ENCODE measurements at places on chromosomes 1 and 21.

DNA sequence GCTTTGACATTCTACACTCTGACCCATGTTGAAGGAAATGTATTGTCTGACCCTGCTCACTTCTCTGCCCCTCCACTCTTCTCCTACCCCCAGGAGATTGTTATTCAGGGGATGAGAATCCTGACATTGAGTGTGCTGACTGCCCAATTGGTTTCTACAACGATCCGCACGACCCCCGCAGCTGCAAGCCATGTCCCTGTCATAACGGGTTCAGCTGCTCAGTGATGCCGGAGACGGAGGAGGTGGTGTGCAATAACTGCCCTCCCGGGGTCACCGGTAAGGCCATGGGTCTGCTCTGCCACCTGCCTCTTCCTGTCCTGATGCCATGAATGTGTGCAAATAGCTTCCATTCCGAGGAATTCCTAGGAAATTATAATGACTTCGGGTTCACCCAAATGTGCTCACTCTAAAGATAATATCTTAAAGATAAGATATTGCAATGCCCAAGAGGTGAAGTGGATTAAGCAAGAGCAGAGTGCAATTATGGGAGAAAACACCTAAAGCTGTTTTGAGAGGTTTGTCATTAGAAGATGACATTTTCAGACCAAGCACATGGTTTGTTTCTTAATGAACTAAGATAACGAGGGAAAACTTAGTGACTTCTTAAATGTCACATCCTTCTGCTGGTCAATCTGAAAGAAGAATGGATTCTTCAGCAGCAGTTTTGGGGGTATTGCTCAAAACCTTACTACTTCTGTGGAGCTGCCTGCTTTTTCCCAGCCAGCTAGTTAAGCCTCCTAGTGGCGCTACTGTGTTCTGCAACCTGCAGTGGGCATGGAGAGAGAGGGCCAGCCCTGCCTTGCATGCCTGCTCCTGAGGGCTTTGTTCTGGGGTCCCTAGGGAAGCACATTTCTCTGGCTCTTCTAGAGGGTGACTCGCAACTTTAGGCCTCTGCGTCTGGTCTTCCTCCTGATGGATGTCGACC is 41.6 kb downstream of the LAMC2 start:
- DNase-seq, result peak; percentile 75

GRCh38 chr1:29240400-29240837 is 4.1 kb downstream of the PTPRU start:
- no peak for DNase-seq

DNA sequence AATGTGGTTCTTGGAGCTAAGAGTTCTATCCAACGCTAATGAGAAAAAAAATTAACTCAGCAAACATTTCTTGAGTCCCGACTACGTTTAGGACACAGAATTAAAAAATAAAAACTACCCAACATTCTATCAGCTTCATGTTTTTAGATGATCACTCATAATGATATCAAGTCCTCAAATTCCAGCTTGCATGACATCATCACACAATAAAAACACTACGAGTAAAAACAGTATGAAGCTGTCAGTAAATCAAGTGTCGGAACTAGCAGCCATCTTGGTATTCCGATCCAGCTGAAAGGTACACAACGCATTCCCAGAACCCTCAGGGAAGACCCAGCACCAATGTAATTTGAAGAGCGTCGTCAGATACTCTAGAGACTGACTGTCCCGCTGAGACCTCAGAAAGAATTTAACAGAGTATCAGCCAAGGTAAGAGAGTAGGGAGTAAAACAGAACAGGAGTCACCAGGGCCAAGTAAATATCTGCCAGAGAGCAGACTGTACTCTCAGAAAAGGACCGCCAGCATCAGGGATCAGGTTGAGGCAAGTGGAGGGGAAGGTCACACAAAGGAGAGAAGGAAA is 57.0 kb downstream of the NRIP1 start:
- no peak for DNase-seq

GRCh38 chr1:161740921-161741320 is 8.7 kb upstream of the DUSP12 start:
- no peak for DNase-seq

DNA sequence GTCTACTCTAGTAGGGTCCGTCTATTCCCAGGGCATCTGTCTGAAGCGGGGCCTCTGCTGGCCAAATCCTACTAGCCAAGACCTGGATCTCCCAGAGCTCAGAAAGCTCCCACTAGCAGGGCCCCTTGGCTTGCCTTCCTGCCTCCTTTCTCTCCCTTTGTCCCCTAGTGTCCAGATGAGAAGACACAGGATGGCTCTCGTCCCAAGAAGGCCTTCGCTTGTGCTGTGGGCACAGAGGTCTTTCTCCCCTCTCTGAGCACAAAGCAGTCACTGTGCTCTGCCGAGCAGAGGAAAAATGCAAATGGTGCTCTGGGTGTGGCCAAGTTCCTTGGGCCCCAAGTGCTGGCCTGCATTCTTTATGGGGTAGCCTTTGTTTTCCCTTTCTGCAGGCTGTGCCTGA is 13.0 kb upstream of the GPR137B start:
- DNase-seq, result no peak

GRCh38 chr1:190003376-190003775 is 474.3 kb downstream of the BRINP3 start:
- no peak for DNase-seq

GRCh38 chr1:234402939-234403338 is 29.7 kb downstream of the COA6 start:
- no peak for DNase-seq

DNA sequence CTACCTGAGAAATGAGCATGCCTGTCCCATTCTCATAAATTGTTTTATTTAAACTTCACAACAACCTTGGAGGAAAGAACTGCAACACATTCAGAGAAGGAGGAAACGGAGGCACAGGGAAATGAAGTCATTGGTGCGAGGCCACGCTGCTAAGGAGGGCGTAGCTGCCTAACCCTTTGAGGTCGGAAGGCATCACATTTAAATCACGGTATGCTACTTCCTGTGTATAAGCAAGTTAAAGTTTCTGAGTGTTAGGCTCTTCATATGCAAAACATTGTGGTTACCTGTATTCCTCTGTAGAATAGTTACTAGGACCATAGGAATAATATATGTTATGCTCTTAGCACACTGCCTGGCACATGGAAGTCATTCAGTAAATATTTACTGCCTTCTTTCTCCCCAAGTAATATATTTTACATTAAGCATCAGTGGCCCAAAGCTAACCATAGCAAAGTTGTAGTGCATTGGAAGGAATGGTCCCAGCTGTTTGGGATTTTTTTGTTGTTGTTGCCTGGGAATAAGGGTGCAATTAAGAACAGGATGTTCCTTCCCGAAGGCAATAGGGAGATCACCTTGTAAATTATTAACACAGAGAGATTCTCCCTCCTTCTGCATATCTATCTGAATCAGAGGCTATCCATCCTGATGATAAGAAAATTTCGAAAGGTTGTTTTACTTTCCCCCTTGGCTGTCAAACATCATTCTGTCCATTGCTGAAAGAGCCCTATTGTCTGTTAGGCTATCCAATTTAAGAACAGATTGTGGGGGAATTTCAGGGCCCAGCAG is 192.2 kb upstream of the C8B start:
- no peak for DNase-seq

GRCh38 chr1:241918879-241919278 is 38.7 kb upstream of the BECN2 start:
- peak; percentile 79 for DNase-seq

DNA sequence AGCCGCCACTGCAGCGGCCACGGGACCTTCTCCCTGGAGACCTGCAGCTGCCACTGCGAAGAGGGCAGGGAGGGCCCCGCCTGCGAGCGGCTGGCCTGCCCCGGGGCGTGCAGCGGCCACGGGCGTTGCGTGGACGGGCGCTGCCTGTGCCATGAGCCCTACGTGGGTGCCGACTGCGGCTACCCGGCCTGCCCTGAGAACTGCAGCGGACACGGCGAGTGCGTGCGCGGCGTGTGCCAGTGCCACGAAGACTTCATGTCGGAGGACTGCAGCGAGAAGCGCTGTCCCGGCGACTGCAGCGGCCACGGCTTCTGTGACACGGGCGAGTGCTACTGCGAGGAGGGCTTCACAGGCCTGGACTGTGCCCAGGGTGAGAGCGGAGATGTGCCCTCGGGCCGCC is 11.7 kb downstream of the TNN start:
- no peak for DNase-seq

DNA sequence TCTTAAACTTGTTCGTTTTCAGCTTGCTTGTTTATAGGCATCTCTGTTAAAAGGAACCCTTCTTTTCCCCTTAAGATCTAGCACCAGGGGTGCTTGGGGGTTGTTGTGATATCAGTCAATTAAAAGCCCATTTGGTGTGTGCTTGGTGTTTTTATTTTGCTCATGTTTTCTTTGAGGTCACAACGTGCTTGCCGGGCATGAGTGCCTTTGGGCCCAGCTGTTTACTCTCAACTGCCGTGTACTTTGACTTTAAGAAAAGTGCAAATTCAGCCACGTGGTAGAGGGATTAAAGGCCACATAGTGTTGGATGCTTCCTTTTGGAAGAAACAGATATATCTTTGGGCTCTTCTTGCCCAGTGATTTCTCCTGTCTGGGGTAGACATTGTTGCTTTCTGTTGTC is 10.5 kb downstream of the ARID1A start:
- no peak for DNase-seq

DNA sequence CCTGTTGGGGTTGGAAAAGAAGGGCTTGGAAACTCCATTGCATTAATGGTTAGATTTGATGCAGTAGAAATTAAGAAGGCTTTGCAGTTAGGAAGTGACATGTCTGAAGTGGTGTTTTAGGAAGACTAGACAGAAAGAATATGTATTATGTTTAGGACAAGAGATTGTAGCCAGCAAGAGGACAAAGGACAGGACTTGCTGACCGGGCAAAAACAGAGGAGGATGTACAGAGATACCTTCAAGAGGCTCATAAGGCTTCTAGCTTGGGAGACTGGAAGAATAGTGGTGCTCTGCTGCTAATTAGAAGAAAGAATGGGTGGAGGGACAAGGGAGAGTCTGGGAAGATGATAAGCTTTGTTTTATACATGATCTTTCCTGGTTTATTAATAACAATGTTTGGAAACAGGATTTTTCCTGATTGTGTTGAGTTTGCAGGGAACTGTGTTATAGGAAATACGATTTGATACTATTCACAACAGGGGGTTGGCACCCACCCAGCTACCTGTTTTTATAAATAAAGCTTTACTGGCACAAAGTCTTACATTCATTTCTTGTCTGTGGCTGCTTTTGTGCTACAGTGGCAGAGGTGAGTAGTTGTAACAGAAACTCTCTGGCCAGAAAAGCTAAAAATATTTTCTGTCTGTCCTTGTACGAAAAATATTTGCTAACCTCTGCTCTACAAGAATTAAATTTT is 37.1 kb upstream of the TMCO2 start:
- peak; percentile 13 for DNase-seq

DNA sequence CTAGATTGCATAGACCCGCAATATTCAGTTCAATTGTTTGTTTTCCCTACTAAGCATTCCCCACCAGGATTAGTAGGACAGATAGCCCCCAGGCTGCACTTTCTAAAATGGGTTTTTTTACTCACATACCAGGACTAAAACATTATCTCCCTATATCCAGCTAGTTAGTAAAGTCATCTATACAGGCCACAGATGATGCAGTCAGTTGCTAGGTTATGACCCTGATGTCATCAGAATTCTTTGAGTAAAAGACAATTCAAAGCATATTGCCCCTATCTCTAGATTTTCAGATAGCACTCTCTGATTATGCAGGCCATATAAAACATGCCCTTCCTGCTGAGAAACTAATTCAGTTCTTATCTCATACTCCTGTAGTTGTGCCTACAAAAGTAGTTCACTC is 203.6 kb downstream of the LBR start:
- no peak for DNase-seq

- peak; percentile 89 for DNase-seq
Measured at GRCh38 chr1:155208541-155209311, at the start of gene MTX1. Gene MTX1, plus strand, starts transcription at chr1:155208695. Its CDS starts 110 bp downstream, at chr1:155208805.

DNA sequence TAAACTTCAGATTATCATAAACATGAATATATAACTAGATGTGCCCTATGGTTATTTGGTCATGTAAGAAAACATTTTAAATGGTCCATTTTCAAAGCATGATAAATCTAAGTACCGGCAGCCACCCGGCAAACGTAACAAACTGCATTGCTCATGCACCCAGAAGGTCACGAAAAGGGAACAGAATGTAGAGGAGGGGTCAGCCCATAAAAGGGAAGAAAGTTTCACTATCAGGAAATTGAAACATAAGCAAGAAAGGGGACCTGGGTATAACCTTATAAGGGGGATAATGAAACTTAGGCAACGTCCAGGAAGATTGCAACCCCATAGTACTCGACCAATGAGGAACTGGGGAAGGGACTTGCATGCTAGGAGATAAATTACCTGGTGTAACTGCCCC is 421.2 kb upstream of the ZRANB2 start:
- DNase-seq, result no peak

DNA sequence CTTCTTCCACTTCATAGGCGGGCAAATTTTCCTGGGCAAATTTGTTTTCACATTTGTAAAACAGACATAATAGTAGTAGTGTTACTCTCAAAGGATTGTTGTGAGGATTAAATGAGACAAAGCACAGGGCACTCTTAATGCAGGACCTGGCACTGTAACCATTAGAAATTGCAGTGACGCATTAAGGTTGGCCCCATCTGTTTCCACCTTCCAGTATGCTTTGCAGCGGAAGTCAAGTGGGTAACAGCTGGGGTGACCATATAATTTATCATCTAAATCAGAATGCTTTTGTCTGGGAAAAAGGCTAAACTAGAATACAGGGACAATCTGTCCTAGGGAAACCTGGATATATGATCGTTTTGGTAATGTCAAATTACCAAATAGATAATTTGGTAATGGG is 132.5 kb upstream of the CACHD1 start:
- DNase-seq, result no peak

DNA sequence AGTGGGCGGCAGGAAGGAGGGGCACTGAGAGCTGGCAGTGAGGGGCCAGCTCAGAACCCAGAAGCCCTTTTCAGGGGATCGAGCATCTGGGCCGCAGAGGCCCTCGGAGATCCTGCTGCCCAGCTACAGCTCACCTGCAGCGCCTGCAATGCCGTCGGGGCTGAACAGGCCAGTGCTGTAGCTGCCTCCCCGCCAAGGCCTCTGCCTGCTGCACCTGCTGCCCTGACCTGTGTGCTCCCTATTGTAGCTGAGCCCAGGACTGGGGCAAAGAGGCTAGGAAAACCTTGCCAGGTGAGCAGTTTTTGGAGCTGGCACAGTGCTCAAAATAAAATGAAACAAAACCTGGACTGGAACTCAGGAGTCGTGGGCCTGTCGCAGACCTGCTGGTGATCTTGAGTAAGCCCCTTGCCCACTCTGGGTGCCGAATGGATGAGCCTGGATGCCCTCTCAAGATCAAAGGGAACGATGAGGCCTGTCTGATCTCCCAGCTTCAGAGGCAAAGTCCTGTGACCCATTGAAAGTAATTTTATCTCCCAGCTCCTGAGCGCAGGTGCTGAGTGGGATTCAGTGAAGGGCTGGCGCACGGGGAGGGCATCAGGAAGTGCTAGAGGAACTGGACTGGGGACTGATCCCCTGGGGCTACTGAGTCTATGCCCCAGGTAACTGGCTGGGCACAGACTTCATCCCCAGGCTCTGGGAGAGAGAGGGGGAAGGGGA is 154.6 kb downstream of the FOXD2 start:
- DNase-seq, result no peak

GRCh38 chr1:233610628-233611027 is 3.3 kb upstream of the KCNK1 start:
- DNase-seq, result no peak

GRCh38 chr21:14088391-14088790 is 122.4 kb downstream of the LIPI start:
- no peak for DNase-seq

GRCh38 chr1:182598296-182598695 is 5.9 kb downstream of the RGS16 start:
- DNase-seq, result no peak

GRCh38 chr1:8032366-8032910 is 6.3 kb upstream of the ERRFI1 start:
- DNase-seq, result peak; percentile 38

- DNase-seq, result peak; percentile 95
Measured at GRCh38 chr1:115251856-115252255, 86.2 kb downstream of the NGF start.

GRCh38 chr1:181097242-181097641 is 8.7 kb downstream of the IER5 start:
- no peak for DNase-seq
